ENCODE measurements at places on chromosomes 7 and 10. TPM values are rescaled to one million over a fixed set of nuclear protein-coding genes. Genes with fewer than 3 reads are reported as not detected.

The ZNF467 gene
- total RNA-seq = 6.0 TPM

The NUP42 gene
- total RNA-seq = 36.6 TPM

The ENTPD1 gene
- 9.3 TPM for total RNA-seq

The ACBD7 gene
- 0.91 TPM for total RNA-seq

DNA sequence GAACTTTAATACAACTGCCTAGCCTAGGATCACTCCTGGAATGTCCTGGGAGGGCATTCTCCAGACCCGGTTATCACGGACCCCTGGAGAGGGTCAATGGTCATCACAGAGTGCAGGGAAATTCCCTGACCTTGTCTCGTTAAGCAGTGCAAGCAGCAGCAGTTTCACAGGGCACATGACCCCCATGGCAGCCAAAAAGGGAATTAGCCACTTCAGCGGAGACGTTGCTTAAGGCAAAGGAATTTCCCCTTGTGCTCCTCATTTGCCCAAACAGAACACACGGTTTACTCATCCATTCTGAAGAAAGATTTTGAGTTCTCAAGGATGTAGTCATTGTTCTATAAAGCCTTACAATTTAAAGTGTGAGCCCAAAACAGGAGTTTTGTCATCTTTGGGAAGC, 260.3 kb downstream of the SNX13 start:
- DNase-seq = no peak

The ASB10 gene
- not detected for total RNA-seq

- DNase-seq = no peak
Measured at GRCh38 chr7:102988088-102988487, 75.3 kb downstream of the LRRC17 start.

DNA sequence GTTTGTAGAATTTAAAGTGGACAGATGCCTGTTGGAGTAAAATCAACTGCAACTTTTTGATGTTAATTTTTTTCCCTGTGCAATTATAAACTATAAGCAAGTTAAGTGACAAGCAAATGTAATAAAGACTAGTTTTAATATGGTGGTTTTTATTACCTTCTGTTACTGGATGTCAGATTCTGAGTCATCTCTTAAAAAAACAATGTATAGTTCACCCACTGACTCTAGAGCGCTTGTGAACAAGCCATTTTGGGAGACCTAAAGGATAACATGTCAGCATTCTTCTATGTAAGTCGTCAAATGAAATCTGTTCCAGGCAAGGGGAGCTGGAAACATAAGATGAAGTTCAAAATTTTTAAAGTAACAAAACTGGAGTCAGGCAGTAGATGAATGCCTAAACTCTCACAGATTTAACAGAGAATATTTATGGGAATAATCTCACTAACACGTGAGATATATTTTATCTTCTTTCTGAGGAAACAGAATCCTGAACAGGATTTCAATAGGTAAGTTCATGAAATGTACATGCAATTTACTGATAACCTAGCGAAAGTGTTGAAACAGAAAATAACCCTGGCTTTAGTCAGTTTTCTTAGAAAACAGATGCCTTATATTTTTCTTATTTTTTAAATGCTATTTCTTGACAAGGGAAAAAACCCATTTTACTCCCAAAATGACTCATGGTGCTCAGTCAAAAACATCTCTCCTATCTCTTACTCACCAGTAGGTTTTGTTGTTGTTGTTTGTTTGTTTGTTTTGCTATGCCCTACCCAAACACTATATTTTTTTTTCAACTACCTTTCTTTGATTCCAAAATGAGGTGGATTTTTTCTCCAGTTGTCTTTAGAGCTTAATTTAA, 91.7 kb downstream of the SLC39A12 start:
- no peak for DNase-seq

Measured in prostate gland (tissue), 2 donors.